Activated T-helper 1 cell treated with anti-CD3 and anti-CD28 coated beads, Interleukin-2, amount 50 U/mL, for 16 hours (primary cell): ENCODE measurements at places on chromosomes 6 and 20.
A peak's percentile ranks its signal among the peaks of the same experiment; 100 is the strongest.

GRCh38 chr6:11062715-11063114, 18.6 kb upstream of the ELOVL2 start:
- DNase-seq = no peak

GRCh38 chr20:58048096-58048702, 180.3 kb downstream of the ANKRD60 start:
- no peak for DNase-seq

GRCh38 chr20:46151936-46152335, 33.8 kb downstream of the CD40 start:
- DNase-seq = no peak

GRCh38 chr6:26123675-26123946, 36.4 kb downstream of the HFE start:
- DNase-seq = peak; percentile 50

- DNase-seq = no peak
Observed at GRCh38 chr6:167996424-167997199, 859 bp upstream of the KIF25 start.

DNA sequence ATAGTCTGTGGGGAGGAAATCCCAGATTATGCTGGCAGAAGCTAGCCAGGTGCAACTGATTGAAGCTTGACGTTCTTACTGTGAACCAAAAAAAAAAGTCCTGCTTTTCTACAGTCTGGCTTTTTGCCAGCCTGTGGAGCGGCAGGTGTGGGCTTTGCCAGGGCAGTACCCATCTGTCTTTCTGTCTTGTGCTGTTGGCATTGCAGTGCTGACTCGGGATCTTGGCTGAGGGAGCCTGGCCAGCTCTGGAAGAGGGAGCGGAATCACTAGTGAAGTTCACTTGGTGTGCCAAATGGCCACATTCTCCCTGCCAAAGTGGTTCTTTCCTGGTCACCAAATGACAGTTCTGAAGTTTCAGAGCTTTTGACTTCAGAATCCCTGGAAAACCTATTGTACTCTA, 5.0 kb downstream of the KIF3B start:
- DNase-seq = no peak

GRCh38 chr20:8421981-8422380, 289.9 kb downstream of the PLCB1 start:
- no peak for DNase-seq

- no peak for DNase-seq
Observed at GRCh38 chr6:154367336-154367735, 10.7 kb upstream of the IPCEF1 start.

DNA sequence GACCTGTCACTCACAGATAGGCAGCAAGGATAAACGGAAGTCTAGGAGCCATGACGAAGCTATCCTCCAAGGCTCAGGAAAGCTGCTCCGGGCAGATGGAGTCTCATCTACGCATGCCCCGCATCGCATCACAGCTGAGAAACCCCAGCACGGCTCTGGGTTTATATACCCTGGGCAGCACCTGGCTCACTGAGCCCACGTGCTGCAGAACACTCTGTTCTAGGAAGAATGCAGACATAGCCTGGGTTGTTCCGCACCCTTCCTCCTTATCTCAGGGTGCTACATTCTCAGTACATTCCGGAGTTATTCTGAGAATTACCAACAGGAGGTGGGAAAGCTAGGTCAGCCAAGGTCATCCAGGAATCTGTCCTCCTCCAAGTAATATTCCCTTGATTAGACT, 260.4 kb downstream of the CBLN4 start:
- no peak for DNase-seq

- no peak for DNase-seq
Observed at GRCh38 chr6:80528115-80528514, 421.6 kb downstream of the BCKDHB start.

- DNase-seq = no peak
Observed at GRCh38 chr20:22663528-22664025, 79.2 kb upstream of the FOXA2 start.

DNA sequence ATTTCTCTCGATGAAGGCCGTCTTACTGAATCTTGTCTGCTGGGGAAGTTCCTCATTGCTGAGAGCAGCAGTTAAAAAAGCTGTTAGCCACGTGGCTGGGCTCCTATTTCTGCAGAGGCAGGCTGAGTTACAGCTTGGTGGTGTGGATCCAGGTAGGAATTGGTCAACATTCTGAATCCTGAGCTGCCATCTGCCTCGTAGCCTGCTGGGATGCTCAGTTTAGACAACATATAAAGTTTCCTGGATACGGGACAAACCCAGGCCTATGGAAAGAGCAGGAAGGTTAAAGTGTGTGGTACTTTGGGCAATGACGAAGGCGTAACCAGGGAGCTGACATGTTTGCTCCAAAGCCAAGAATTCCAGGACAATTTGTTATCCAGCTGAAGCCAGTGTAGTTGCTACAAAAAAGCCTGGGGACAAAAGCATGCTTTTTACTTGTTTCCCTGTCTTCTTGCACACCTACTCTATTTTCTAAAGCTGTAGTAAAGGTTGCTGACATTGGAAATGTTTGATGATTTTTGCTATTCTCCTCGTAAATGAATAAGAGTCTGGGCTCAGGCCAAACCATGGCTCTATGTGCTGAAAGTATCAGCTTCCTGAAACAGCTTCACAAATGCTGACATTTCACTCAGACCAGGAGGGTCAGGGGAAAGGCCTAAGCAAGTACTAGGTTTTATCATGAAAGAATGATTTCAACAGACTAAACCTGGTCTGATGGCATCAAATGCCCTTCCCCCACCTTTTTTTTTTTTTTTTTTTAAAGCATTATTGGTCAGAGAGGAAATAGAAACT, 12.4 kb upstream of the MYLK2 start:
- no peak for DNase-seq

DNA sequence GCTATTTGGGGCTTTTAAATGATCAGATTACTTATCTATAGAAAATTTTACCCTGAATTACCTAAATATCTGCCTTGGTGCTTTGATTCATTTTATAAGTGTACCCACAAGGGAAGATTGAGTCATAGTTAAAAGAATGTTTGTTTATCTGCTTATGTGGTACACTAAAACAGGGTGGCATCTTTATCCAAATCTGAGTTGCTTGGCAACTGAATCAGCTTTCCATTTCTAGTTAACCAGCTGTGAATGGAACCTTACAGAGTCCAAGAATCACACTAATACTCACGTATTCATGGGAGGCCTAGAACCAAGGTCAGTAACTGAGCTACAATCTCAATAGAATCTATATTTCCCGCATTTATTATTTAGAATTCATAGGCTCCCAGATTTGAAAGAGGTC, 44.0 kb upstream of the CAP2 start:
- DNase-seq = no peak
